Suppressor macrophage treated with lipopolysaccharide for 1 hour (primary cell): ENCODE measurements at places on chromosomes 11 and 22.

GRCh38 chr11:134289789-134290188 lies 13.6 kb downstream of the GLB1L3 start:
- no peak for DNase-seq

GRCh38 chr11:72553706-72554105 lies 119.4 kb upstream of the CLPB start:
- DNase-seq: peak; percentile 33

DNA sequence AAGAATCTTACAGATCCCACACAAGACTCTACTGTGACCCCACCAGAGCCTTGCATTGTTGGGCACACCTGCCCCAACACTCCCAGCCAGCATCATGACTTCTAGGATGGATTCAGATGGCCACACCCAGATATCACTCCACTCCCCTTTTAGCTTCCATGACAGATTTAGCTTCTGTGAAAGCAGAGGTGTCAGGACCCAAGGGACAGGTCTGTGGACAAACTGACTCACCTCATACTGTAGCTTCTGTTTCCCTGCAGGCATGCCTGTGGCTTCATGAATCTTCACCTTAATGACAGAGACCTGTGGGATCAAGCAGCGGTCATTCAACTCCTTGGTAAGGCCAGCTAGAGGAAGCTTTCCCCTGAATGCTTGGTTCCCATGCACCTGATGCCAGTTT lies 8.5 kb upstream of the TBC1D10A start:
- no peak for DNase-seq

DNA sequence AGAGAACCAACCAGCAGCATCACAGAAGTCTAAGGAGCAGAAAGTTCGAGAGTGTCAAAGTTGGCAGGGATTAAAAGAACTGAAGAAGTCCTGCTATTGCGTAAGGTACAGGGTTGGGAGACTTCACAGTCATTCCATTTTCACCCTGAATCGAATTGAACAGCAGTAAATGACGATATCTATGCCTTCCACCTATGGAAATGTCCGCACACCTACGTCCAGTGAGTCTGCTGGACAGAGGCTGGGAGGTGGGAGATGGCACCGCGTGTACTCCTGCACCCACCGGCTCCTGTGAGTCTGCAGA lies 116.7 kb downstream of the MICAL3 start:
- DNase-seq: no peak

DNA sequence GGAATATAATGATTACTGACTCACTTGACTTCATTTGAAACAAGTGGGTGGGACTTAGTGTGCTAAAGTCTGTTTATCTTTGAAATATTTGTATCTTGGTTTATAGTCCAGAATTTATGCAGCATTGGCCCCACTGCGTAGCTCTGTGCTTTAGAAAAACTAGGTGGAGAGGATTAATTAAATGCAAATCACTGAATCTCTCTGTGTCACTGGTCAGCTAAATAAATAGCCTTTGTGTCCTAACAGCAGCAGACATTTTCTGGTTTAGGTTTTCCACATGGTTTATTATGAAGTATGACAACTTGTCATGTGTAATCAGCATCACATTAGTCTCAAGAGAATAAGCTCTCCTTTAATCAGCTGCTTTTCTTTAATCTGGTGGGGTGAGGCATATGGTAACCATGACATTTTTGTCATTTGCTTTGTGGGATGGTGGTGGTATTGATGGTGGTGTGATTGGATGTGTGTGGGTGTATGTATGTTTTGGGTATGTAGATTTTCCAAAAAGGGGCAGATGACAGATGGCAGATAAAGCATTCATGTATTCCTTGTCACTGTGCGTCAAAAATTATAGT lies 33.9 kb downstream of the BCL2L13 start:
- DNase-seq: no peak

DNA sequence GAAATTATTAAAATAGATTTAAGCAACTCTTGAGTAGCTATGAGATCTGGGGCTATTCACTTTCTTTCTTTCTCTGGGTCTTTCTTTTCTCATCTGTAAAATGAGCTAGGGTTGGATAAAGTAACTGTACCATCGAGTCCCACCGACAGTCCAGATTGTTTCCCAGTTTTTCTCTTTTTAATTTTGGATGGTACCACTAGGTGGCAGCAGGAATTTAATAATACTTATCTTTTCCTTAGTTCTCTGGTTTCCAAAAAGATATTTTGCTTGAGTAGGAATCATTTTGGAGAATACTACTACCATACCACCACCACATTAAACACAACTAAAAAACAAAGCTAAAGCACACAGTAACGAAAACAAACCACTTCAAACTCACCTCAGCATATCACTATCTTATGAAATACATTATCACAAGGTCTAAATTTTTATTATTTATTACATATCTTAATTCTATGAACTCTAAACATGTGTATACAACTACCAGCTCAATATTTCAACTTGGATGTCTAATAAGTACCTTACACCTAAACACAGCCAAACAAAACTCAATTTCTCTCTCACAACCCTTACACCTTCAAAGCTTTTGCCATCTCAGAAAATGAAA lies 584.0 kb downstream of the KCNA4 start:
- DNase-seq: peak; percentile 24

DNA sequence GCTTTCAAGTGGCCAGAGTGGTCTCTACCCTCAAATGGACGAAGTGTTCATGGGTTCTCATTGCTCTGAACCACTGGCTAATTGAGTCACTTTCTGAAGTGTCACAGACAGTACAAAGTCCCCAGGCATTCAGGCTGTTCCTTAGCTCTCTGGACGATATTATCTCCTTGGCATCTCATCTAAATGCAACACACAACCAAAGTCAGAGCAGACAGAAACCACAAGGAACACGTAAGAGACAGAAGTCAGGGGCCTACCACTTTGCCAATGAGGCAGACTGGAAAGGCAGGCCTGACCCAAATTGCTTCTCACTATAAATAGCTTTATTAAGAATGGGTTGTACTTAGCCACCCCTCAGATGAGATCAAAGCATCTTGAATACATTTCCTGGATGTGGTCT lies 29.0 kb upstream of the LDLRAD3 start:
- DNase-seq: no peak

- no peak for DNase-seq
These were observed 1.4 kb upstream of the TP53I11 start for GRCh38 chr11:44952082-44952481.

- no peak for DNase-seq
These were observed 11.4 kb downstream of the MRGPRD start for GRCh38 chr11:68969386-68969785.

DNA sequence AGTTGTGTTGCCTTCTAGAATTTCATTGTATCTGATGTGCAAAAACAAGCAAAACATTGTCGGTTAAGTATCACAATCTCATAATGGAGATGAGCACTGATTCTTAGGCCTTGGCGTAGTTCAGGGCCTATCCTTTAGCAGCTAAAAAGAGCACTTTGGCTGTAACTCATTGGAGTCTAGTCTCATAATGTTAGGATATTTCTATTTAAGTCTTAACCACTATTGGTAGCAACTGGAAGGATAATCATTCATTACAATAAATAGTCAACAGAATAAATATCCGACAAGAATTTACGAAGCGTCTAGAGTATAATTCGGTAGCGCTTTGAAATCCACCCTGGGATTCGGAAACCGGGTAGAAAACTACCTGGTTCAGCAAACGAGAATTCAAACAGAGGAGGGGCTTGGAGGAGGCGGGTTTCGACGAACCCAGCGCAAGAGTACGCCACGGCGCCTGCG lies 461 bp upstream of the EED start:
- DNase-seq: peak; percentile 94

DNA sequence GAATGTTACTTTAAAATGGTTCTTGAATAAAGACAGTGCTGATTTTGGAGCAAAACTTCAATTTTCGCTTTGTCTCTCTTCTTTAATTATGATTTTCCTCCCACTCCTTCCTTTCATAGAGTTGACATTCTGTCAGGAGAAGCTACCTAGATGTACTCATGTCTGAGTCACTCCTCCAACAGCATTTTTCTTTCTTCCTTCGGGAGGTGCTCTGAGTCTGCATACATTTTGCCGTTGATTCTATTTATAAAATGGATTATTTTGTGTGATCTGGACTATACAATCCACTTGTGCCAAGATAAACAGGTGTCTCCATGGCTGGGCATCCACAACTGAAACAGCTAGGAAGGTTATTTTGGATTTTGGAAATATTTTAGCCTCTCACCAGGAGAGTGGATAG lies 588.3 kb upstream of the ANO5 start:
- DNase-seq: no peak

- no peak for DNase-seq
These were observed 2.2 kb downstream of the UBXN1 start for GRCh38 chr11:62676698-62677097.

DNA sequence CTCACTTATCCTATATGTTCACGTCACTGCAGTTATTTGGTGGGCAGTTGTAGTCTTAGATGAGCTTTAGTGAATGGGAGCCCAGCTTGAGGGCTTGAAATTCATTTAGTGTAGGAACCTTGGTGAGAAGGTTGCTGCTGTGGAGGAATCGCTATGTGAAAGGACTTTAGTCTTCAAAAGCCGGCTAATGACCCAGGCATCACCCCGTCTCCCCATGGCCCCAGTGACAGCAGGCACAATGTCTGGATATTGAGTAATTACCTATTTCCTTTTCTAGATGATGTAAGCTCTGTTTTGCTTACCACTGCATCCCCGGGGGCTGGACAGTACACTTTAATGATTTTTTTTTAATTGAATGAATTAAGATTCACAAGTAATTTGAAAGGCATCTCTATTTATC lies 283.2 kb downstream of the ST3GAL4 start:
- no peak for DNase-seq

GRCh38 chr11:25876456-25876965 lies 455.4 kb upstream of the ANO3 start:
- DNase-seq: no peak

DNA sequence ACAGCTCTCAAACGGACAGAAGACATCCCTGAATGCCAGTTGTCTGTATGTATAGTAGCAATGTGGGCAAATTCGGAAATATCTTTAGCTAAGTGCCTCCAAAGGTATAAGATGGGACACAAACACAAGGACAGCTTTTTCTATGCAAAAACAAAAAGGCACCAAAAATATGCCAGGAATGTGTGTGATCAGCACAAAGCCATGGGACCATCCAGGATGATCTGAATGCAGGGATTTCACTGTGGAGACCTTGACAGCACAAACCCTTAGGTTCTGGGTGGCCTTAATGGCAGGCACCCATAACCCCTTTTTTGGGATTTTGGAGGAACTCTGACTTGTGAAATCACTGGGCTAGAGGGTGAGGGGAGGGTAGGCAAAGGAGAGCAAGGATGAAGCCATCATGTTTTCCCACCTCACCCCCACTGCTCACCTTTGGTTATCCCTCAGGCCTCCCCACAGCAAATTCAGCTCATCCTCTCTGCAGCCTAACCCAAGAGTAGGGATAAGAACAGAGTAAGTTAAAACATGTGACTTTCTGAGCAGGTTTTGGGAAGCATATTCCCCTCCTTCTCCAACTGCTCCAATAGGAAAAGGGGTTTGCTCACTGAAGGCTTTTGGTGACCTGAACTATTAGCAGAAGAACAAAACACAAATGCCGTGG lies 154.6 kb downstream of the SNX19 start:
- no peak for DNase-seq

GRCh38 chr11:64096835-64097234 lies 61.1 kb downstream of the FLRT1 start:
- no peak for DNase-seq

- DNase-seq: no peak
These were observed 18.3 kb downstream of the SBF2 start for GRCh38 chr11:10275714-10276113.

DNA sequence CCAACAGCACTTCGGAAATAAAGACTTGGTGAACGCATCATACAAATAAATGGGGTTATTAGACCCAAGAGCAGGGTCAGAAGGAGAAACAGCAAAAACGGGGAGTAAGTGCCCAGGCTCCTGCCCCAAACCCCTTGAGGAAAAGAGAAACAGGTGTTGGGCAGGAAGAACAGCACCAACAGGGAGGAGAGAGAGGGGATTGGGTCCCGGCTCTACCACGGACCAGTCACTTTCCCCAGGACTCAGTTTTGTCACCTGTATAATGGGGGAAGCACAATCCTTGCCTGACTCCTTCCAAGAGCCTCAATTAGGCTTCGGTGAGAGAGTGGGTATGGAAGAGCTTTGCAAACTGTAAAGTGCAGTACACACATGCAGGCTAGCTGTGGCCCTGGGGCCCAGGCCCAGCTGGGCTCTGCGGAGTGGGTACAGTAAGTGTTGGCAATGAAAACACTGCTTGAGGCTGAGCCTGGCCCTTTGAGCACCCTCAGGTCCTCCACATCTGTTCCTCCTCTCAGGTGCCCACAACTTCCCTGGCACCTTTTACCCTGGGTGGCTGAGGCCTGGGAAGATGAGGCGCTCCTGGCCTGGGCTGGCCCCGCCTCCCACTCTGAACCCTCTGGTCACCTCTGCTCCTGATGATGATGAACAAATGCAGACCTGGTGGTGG lies 8.9 kb downstream of the SLC29A2 start:
- no peak for DNase-seq

- DNase-seq: no peak
These were observed 68.2 kb downstream of the ZNRF3 start for GRCh38 chr22:28951530-28951929.

GRCh38 chr22:44622147-44622427 lies 79.9 kb upstream of the PRR5 start:
- DNase-seq: no peak

- no peak for DNase-seq
These were observed 784 bp upstream of the SLC43A3 start for GRCh38 chr11:57427727-57428082.

GRCh38 chr22:21855676-21856075 lies 11.8 kb downstream of the MAPK1 start:
- peak; percentile 41 for DNase-seq

DNA sequence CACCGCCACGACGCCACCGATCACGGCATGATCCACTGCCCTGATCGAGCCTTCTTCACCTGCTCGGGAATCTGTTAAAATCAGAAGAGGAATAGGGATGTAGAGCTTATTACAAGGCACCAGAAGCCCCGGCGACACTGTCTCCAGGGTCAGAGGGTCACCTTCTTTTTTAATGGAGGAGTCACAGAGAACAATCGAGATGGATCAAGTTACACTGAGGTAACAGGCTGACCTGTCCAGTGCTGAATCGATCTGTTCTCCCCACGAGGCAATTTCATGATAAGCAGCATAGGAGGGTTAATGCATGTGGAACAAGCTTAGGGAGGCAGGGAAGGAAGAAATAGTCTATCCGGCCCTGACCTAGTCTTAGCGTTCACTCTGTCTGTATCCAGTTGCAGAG lies 325.5 kb downstream of the CADM1 start:
- DNase-seq: no peak

GRCh38 chr11:71248656-71249055 lies 3.7 kb downstream of the SHANK2 start:
- no peak for DNase-seq

DNA sequence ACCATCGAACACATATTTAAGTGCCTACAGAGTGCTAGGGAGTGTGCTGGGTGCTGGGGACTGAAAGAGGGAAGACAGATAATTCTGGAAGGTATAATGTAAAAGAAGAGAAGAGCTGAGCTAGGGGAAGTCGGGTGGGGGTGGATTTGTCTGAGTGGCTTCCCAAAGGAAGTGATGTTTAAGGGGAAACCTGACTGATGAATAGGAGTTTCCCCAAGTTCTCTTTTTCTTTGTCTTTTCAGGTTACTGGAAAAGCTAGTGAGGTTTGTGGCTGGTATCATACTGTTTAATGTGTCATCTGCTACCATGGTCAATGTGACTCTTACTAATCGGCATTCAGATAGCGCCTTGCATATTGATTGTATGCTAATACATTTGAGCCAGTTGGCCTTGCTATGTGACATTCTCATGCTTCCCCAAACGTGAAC lies 151.6 kb upstream of the MTMR2 start:
- DNase-seq: peak; percentile 96

- DNase-seq: peak; percentile 12
These were observed 98.5 kb upstream of the RRM1 start for GRCh38 chr11:3995949-3996554.

- no peak for DNase-seq
These were observed 44.2 kb downstream of the GRAMD4 start for GRCh38 chr22:46664301-46664855.
